T-helper 17 cell (primary cell): ENCODE measurements at places on chromosomes 16 and 17.

GRCh38 chr17:57615836-57616757, 129.0 kb downstream of the CCDC182 start:
- no peak for DNase-seq

DNA sequence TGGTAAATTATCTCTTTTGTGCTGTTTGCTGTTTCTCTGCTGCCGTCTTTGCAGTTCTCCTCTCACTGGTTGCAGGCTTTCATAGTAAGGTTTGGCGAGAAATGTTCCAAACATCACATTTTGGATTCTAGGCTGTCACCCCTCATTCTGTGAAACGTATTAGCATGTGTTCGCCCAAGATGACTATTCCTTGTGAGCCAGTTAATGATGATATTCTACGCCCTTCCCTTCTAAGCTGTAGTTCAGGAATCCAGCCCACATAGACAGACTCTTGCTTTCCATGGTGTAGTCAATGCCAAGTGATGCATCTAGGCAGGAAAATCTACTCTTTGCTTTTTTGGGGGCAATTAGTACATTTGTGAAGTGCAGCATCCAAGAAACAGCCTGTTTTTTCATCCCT, 14.4 kb downstream of the UBFD1 start:
- no peak for DNase-seq

DNA sequence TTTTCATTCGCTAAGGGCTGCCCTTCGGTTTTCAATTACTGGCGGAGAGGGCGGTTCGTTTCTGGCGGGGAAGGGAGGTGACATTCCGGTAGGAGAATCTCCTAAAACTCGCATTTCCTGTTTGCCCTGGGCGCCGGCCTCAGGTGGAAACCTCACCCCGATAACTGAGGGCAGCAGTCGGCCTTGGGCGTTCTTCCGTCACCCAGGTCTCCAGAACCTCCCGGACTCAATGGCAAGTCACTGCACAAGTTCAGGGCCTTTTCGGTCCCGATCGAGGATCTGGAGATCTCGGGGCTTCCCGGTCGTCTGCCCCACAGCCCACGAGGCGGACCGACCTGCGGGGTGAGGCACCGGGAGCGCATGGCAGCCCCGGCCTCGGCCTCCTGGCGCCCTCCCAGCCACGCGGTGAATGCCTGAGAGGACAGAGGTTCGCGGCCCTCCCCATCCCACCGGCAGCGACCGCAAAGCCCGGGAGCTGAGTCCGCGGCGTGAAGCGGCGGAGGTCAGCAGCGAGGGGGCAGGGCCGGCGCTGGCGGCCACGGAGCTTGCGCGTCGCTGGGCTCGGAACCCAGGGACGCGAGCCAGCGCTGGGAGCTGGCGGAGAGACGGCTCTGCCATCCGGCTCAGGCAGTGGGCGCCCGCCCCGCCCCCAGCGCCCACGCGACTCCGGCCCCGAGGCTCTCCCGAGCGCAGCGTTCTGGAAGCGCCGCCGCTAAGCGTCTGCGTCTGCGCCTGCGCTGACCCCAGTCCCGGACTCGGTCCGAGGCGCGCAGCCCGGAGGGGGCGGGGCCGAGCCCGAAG, 58.4 kb downstream of the SRL start:
- peak; percentile 65 for DNase-seq

DNA sequence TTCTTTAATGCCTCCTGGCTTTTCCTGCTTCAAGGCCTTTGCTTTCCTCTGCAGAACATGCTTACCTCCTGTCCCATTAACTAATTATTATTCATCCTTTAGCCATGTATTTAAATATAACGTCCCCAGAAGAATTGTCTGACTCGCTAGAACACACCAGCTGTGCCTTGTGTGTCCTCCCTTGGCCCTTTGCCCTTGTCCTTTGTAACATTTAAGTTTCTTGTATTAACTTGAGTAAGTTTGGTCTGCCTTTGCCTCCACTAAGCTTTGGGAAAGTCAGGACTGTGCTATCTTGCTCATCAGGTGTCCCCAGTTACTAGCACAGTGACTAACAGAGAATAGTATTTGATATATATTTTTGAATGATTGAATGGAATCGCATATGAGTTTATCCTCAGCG, 29.6 kb upstream of the ABCA9 start:
- no peak for DNase-seq

GRCh38 chr16:1612320-1613111, at the start of gene CRAMP1:
Gene CRAMP1 (plus strand): TSS chr16:1612360. CDS start chr16:1614640, 2,280 bp downstream.
- no peak for DNase-seq

- DNase-seq, result no peak
Observed at GRCh38 chr16:88702371-88703210, 3.6 kb downstream of the RNF166 start.

- DNase-seq, result no peak
Observed at GRCh38 chr17:82049106-82049505, 2.5 kb downstream of the RFNG start.

- no peak for DNase-seq
Observed at GRCh38 chr16:84183911-84184591, 2.8 kb downstream of the TAF1C start.

DNA sequence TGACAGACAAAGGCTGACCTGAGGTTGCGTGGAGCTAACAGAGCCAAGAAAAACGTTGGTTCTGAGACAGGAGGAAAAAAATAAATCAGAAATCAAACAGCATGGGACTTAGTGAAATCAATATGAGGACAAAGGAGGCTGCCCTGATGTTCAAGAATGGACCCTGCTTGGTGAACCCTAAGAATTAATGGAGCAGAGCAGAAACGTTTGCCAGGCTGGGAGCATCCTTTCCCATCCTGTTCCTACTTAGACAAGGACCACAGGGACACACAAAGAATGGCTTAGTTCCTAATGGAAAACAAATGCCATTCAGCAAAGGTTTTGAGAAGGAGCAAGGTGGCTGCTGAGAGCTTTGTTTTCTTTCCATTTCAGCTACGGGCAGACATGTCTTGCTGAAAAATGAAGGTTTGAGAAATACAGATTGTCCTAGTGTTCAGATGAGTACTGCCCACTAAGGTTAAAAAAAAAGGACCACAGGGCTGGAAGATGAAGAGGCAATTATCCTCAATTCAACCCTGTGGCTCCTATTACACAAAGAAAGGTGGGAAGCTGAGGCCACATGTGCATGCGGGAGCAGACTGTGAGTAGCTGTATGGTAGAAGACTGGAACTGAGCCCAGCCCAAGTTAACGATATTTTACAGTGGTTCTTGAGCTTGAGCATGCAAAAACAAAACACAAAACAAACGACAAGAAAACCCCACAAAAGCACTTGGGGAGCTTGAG, 230.1 kb downstream of the SLC39A11 start:
- DNase-seq, result no peak

GRCh38 chr17:58272367-58273280, 8.1 kb downstream of the MPO start:
- DNase-seq, result no peak

- no peak for DNase-seq
Observed at GRCh38 chr17:76462556-76463290, 4.7 kb upstream of the AANAT start.

DNA sequence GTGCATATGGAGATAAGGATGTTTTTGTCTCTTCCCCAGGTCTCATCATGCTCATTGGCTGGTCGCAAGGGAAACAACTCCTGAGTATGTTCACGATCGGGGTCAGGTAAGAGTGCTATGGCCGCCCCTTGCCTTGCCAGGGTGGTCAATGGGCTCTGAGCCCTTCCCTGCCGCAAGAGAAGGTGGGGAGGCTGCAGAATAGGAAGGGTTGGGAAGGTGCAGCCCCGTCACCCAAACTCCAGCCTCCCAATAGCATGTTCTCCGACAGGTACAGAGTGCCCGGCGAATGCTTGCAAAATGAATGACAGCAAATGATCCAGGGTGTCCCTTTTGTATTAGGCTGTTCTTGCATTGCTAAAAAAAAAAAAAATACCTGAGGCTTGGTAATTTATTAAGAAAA, 57.4 kb downstream of the ATP2C2 start:
- no peak for DNase-seq

- DNase-seq, result no peak
Observed at GRCh38 chr16:5556158-5556810, 458.7 kb upstream of the EEF2KMT start.

DNA sequence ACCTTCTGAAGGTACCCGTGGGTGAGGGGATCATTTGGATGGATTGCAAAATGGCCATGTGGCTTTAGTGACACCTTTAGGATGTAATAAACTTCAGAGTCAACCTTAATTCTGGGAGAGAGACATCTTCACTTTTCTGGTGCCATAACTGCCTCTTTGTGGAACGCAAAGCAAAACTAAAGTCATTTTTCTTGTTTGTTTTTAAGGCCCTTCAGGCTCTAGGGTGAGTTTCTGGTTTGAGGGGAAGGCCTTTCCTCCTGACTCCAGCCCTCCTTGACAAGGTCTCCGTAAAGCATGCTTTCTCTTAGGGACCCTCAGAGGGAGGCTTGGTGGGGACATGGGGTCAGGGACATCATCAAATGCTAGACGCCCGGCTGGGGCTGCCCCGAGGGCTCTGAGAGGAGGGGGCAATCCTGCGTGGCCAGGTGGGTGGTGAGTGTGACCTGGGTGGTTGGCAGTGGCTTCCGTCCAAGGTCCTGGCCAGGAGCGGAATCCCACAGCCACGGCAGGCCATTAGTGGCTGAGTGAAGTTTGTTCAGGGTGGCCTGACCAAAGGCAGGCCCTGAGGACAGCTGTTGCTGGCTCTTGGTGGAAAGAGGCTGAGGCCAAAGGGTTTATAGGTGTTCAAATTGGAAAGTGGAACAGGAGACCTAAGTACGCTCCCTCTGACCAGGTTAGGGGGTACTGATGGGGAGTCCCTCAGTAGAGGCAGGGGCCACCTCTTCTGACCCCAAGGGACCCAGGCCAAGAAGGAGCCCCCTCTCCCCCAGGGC, 112.2 kb downstream of the METRNL start:
- DNase-seq, result no peak

DNA sequence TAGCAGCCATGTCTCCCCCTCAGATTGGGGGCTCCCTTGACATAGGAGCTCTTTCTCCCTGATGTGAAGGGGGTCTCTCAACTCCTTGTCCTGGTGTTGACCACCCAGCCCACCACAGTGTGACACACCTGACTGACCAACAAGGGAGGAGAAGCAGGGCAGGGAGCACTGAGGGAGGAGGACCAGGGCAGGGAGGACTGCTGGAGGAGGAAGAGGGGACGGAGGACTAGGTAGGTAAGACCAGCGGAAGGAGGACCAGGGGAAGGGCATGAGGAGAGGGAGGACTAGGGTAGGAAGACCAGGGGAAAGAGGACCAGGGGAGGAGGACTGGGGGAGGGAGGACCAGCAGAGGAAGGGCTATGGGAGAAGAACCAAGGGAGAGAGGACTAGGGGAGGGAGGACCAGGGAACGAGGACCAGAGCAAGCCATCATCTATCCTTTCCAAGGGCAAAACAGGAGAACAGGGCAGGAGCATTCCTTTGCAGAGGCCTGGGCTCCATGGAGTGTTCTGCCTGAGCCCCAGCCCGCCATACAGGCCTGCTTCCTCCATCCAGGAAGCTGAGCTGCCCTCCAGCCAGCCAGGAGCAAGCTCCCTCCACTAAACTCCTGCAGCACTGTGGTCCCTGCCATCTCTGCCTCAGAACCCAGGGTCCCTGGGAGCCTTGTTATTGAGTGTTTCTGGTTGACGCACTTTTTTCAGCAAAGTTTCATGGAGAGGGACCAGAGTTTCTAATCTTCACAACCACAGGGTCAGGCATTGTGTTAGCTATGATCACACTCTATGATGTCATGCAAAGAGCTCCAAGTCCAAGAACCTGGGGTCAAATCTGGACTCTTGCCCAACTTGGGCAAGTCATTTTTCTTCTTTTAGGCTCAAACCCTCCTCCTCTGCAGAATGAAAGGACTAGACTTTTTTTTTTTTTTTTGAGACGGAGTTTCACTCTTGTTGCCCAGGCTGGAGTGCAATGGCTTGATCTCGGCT, 15.4 kb upstream of the KRT17 start:
- DNase-seq, result no peak

- no peak for DNase-seq
Observed at GRCh38 chr16:7423434-7424044, 90.9 kb downstream of the RBFOX1 start.

DNA sequence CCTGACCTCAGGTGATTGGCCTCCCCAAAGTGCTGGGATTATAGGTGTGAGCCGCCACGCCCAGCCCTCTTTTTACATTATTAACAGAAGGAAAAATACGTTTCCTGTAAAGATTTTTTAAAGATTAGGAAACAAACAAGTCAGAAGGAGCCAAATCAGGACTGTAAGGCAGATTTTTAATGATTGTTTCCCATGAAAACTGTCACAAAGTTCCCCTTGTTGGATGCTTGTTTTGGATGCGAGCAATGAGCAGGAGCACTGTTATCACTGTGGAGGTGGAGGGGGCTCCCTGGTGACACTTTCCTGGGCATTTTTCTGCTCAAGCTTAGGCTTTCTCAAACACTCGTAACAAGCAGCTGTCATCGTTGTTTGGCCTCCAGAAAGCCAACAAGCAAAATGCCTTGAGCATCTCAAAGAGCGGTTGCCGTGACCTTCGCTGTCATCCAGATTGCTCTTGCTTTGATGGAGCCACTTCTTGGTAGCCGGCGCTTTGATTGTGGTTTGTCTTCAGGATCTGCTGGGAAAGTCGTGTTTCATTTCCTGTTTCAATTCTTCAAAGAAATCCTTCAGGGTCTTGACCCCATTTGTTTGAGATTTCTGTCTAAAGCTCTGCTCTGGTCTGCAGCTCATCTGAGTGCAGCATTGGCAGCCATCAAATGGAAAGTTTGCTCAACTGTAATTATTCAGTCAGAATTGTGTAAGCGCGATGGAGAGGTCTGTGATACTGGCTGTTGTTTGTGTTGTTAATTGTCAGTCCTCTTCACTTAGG, 128.7 kb downstream of the RPTOR start:
- no peak for DNase-seq

DNA sequence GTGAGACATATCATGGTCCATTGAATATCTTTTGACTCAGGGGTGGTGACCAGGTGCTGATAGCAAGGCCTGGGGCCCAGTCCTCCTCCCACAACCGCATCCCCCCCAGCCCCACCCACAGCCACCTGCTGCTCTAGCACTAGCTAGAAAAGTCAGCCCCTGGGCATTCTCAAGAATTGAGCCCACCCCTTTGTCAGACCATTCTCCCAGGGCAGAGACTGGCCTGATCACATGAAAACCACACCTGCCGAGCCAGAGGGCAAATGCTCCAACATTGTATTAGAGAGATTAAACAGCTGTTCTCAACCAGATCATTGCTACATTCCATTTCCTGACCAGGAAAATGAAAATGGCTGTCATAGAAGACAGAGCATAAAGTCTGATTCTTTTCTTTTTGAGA, 62.4 kb downstream of the RAB11FIP4 start:
- DNase-seq, result no peak

GRCh38 chr17:32495359-32496231, 8.8 kb downstream of the CDK5R1 start:
- no peak for DNase-seq
